ENCODE measurements at places on chromosomes 7 and 10.

DNA sequence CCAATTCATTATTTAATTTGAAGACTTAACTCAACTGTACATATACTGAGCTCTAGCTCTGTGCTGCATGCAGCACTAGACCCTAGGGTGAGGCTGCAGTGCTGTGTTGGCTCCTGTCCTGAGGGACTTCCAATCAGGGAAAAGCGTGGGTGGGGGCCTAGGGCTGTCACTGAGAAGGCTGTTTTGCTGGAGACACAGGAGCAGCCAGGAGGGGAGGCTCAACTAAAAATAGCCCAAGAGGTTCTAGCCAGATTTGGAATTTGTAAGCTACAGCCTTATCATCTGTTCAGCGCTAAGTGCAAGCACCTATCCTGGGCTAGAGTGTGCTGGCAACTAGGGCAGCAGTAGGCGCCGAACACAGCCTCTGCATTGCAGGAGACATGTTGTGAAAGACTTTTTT is 121.1 kb downstream of the VWC2 start:
- DNase-seq, result no peak

DNA sequence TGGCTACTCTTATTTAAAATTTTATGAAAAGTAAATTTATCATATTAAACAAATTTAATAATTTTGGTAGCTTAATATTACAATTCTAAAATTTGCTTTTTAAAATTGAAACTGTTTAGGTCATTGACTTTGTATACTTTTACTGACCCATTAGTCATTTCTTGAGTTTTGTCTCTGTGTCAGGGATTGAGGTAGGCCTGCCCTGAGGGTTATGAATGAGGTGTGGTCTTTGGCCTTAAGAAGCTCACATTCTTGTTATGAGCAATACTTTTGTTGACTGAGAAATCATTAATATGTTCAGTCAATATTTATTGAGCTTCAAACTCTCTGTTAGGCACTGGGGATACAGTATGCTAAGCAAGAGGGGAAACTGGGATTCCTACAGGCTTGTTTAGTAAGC is 47.0 kb upstream of the RPA3 start:
- no peak for DNase-seq

GRCh38 chr7:137942484-137943115 is 59.3 kb downstream of the CREB3L2 start:
- no peak for DNase-seq

- no peak for DNase-seq
These were observed 278.3 kb downstream of the MAD1L1 start for GRCh38 chr7:1954366-1955004.

DNA sequence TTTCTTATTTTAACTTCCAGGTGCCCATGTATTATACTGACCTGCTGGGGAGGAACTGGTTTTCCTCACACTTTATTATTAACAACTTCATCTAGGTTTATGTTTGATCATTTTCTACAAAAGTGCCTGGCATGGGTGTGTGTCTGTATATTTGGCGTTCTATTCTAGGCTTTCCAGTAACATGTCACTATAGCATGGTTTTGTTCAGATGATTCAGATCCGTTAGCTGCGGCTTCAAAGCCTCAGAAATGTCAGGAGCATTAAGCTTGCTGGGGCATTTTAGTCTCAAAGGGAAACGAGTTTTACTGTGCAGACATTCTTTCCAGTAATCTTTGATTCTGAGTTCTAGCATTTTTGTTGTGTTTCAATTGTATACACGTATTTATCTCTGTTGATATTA is 2.3 kb downstream of the INPP5A start:
- no peak for DNase-seq
